ENCODE measurements at places on chromosomes 2 and 18.

- DNase-seq, result no peak
Observed at GRCh38 chr2:120576509-120577474, 158.9 kb upstream of the GLI2 start.

DNA sequence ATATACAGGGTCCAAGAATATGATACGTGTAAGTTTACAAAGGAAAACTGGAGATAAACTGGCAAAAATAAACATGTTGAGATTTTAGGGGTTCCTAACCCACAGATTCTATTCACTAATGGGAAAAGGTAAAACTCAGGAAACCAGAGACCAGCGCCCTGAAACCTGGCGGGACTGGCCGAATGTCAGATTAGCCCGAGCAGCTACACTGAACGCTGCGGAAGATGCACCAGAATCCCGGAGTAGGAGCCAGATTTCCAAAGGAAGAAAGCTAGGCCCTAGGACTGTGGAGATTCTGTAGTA, 679 bp upstream of the WDR75 start:
- DNase-seq, result no peak

- no peak for DNase-seq
Observed at GRCh38 chr18:54532962-54533361, 58.1 kb upstream of the DYNAP start.

DNA sequence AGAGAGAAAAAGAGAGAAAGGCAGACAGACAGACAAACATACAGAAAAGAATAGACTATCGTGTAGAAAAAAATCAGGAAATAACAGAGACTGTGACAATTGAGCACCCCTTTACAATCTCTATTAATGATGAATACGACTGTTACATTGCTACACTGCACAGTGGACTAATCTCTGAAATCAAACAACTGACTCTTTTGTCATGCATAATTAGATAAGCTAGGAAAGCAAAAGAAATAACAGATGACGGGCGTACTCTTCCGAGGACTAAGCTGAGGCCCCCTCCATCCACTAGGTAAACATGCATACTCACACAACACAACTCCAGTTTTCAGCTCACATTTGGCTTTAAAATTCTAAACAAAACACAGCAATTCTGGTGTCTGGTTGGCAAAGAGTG, 267.0 kb downstream of the NOL4 start:
- no peak for DNase-seq

DNA sequence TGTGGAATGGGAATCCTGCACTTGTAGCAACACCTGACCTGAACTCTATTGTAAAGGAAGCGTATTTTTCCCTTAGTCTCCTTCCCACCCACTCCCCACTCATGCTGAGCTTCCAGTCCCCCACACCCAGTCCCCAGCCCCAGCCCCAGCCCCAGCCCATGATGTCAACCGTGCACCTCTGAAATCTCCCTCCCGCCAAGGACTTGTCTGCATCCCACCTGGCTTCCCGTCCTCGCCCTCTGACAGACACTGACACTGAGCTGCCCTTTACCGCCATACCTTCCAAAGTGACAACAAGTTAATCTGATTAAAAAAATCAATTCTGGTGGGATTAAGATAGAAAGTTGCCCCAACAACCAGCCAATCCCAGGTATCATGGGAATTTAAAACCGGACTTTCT, 213.6 kb upstream of the CELF4 start:
- no peak for DNase-seq

- no peak for DNase-seq
Observed at GRCh38 chr2:69628325-69629021, 15.1 kb downstream of the AAK1 start.

- DNase-seq, result no peak
Observed at GRCh38 chr2:234861841-234862735, 89.7 kb upstream of the SH3BP4 start.

GRCh38 chr2:36789181-36789804, 92.8 kb downstream of the VIT start:
- DNase-seq, result no peak

GRCh38 chr2:204317640-204318039, 227.6 kb upstream of the PARD3B start:
- no peak for DNase-seq

- DNase-seq, result no peak
Observed at GRCh38 chr2:95346231-95346737, 49.1 kb downstream of the KCNIP3 start.

- no peak for DNase-seq
Observed at GRCh38 chr2:74745766-74746165, 88.2 kb upstream of the HK2 start.

GRCh38 chr2:206548383-206548782, 93.9 kb upstream of the FAM237A start:
- DNase-seq, result no peak

GRCh38 chr2:108898315-108899082, 90.5 kb downstream of the EDAR start:
- no peak for DNase-seq

GRCh38 chr18:55289048-55289447, 298.9 kb downstream of the TCF4 start:
- DNase-seq, result no peak

DNA sequence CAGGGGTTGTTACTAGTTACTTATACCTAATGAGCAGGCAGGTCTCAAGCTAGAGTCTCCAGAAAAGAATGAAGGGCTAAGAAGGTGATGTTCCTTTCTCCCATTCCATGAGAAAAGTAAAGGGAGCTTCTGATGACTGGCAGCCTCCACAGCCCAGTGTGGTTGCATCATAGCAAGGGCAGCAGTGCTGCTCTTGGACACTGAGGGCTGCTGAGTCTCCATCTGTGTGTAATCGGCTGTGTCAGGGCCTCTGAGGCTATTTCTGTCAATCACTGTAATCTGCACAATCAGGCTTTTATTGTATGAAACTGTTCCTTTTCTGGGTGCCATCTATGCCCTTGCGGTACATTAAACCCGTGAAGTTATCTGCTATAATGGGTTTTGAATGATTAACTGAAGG, 164.1 kb upstream of the FBXO11 start:
- no peak for DNase-seq

- no peak for DNase-seq
Observed at GRCh38 chr18:50721451-50722120, 98.2 kb downstream of the MRO start.

DNA sequence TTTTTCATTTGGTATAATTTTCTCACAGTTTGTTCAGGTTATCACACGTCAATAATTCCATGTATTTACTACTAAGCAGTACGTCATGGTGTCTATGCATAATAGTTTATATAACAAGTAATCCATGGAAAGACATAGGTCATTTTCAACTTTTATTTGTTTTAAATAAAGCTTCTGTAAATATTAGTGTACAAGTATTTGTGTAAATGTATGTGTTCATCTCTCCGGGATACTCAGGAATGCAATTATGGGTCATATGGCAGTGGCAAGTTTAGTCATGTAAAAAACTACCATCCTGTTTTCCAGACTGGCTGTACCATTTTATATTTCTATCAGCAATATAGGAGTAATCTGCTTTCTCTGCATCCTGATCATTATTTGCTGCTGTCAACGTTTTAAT, 231.1 kb upstream of the ZNF804A start:
- no peak for DNase-seq
